ENCODE measurements at places on chromosomes 6 and 20.

DNA sequence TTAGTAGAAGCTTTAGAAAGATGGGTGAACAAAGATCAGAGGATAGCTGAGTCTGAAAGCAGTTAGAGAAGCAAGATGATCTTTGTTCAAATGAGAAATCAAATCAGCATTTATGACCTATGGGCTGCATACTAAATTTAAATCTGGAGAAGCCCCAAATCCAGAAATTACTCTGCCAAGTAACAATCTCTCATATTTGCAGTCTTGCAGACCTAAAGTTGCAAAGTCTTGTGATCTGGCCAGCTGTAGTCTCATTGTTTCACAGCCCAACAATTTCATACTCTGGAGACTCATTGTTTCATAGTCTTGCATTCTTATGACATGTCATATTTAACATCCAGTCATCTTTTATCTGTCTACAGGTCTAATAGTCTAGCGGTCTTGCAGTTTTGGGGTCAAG, 364.9 kb upstream of the RSPO3 start:
- no peak for DNase-seq

DNA sequence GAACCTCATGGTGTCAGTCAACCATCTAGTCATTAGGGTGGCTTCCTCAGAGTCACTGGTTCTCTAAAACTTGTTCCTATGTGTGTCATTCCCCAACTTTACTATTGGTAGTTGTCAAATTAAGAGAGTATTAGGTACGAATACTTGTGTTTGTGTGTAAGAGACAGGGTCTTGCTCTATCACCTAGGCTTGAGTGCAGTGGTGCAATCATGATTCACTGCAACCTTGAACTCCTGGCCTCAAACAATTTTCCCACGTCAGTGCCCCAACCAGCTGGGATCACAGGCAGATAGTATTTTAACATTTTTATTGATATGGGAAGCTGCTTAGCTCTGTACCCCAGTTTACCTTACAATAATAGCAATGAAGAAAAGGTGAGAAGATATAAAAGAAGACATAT, 50.6 kb downstream of the BMP6 start:
- no peak for DNase-seq

DNA sequence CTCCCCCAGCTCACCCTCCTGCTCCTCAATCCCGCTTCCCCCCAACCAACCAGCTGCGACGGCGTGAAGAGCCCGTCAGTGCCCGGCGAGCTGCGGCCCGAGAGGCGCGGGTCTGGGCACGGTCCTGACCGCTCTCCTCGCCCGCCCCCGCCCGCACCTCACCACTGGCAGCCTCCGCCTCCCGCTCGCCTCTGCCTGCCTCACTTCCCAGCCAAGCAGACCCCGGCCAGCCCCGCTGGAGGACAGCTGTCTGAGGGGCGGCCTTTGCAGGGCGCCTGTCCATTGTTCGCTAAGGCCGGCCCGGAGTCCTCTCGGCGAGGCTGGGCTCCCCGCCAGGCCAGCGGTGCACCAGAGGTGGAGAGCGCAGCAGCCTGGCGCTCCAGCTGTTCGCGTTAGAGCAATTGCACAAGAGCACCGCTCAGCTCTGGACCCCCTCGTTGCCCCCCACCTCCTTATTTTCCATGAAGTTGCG, 1.3 kb downstream of the SOBP start:
- DNase-seq: peak; percentile 76

DNA sequence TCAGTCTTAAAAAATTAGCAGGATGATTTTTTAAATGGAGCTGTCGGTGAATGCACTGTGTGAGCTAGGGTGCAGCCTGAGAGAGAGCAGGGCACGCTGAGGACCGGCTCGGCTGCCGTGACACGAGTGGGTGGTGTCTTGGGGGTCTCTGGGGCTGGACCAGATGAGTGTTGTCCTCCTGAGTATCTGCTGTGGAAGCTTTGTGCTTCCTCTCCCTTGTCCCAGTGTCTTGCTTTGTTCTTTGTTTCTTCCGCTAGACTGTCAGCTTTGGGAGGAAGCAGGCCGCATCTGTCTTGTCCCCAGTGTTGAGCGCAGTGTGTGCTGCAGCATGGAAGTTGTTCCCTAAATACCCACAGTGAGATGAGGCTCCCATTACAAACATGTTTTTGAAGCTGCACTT, 89.4 kb downstream of the RTN4IP1 start:
- no peak for DNase-seq

DNA sequence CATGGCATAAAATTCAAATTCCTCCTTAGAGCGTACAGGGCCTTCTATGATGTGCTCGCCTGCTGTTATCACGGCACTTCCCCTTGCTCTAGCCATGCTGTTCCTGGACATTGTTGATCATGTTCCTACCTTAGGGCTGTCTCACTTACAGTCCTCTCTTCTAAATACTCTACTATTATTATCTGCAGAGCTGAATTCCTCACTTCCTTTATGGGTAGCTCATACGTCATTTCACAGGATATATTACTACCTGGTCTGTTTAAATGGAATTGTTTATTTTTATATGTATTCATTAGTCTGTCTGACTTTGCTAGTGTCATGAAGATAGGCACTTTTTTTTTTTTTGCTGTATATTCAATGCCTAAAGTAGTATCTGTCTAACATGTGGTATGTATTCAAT, 94.7 kb upstream of the FLRT3 start:
- no peak for DNase-seq

Measured in lung (tissue), 17 donors.